ENCODE measurements at places on chromosomes 3 and 15.

DNA sequence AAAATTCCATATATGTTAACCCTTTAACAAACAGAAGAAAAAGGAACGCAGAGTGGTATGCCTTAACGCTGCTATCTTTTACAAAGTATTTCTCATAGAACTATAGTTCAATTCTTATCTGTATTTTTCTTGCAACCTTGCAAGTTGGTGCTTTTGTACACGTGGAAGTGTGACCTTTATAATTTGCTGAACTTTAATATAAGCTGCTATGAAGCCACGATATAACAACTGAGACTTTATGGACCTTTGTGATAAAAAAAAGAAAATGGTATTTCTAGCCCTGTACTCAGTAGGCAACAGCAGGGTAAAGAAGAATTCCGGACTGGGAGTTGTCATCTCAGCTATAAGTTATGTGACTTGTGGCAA is 6.3 kb upstream of the TFG start:
- no peak for DNase-seq

DNA sequence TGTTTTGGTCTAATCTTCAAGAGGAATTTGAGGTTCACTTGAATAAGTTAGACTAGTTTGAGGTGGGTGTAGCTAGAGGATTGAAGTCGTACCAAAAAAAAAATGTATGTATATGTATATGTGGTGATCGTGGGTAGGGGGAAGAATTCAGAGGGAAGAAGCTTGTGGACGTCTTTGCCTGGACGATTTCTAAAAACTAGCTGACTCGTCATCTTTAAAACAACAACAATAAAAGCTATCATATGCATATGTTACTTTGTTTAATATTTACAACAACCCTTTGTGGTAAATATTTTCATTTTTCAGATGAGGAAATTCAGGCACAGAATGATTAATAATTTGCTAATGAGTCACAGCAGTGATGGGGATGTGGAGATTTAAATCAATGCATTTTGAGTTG is 18.1 kb downstream of the RNF111 start:
- DNase-seq, result no peak

- no peak for DNase-seq
Measured at GRCh38 chr15:92400573-92400972, 6.9 kb downstream of the ST8SIA2 start.

DNA sequence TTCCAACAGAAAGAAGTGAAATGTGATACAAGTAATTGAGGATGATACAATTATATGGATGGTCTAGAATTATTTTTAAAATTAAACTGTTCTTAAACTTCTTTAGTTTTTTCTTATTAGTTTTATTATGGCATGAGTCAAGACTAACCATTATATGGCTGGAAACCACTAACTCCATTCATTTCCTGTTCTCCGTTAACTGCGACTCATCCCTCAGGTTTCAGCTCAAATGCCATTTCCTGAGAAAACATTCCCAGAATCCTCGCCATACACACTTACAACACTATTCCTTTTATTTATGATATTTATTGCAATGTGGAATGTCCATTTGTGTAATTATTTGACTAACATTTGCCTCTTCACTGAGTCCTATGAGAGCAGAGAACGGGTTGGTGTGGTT is 394.1 kb downstream of the SOX2 start:
- no peak for DNase-seq

DNA sequence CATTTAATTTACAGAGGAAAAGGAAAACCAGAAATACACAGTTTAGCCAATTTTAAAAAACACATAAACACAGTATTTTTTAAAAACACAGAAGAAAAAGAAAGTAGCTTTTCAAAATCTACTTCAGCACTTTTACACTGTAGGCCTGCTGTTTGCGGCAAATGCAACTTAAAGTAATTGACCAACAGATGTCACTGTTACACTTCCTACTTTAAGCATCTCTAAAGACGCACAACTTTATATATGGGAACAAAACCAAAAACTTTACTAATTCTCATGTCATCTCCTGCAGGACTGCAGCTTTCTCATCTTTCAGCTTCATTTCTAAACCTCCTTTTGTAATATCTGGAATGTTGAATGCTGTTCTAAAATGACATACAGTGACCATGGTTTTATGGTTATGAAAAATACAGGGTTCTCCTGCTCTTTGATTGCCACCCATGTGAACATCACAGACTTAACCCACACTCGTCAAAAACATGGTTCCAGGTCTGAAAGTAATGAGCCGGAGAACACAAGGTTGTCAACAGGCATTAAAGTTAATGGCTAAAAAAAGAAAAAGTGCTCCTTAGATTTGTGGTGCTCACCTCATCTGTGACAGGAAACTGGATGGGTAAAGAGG is 107.9 kb downstream of the FMN1 start:
- DNase-seq, result no peak

GRCh38 chr3:176987901-176988650 is 209.2 kb downstream of the TBL1XR1 start:
- DNase-seq, result no peak

- no peak for DNase-seq
Measured at GRCh38 chr3:86954226-86954625, 36.7 kb downstream of the VGLL3 start.

- DNase-seq, result no peak
Measured at GRCh38 chr15:38002883-38003477, 68.5 kb downstream of the TMCO5A start.

DNA sequence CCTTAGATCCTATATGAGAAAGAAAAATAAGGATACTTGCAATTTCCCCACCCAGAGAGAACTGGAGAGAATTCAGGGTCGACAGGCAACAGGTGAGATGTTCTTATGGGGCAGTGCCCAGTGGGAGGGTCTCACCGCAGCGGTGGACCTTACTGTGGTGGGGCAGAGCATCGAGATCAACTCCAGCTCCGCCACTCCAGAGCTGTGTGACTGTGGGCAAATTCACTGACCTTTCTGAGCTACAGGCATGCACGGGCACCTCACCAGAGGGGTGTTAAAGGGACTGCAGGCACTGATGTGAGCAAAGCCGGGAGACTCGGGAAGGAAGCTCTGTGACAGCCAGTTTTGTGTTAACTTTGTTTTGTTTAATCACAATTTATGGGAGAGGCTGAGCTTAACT is 30.9 kb downstream of the RGMA start:
- DNase-seq, result no peak

DNA sequence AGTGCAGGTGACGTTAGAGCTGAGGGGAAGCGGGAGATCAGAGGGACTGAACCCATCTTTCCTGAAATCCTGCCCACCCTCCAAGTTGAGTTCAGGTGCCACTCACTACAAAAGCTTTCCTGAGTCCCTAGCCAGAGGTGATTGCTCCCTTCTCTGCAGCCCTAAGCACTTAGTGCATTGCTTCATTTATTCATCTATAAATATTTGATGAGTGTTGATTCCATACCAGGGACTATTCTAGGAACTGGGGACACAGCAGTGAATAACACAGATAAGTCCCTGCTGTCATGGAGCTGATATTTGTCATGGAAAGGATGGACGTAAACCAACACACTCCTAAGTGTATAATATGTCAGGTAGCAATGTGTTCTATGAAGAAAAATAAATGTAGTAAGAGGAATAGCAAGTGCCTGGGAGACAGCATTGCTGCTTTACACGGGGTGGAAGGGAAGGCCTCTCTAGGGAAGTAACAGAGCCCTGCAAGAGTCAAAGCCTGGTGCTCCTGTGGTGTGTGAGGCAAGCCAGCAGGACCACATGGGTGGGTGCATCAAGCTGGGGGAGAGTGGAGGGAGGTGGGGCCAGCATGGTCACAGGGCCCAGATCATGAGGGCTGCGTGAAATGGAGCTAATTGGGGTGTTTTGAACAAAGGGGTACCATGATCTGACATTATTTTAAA is 18.6 kb downstream of the ALPK3 start:
- no peak for DNase-seq
